NCI-H460 (cell line): ENCODE measurements at places on chromosomes 1 and 21. TPM values are rescaled to one million over a fixed set of nuclear protein-coding genes. Genes with fewer than 3 reads are reported as not detected.
A peak's percentile ranks its signal among the peaks of the same experiment; 100 is the strongest.

Gene ZNF683
- total RNA-seq: not detected in 2 replicates

Gene IVL
- total RNA-seq: not detected in 2 replicates

Gene SELENBP1
- total RNA-seq: 24.6 and 28.9 TPM in 2 replicates

Gene IARS2
- total RNA-seq: 228 and 257 TPM in 2 replicates

Gene UBL4B
- total RNA-seq: not detected in 2 replicates

Gene ATAD3C
- 0.05 and 0.06 TPM in 2 replicates for total RNA-seq

Gene DNAJC28
- 0.61 and 0.74 TPM in 2 replicates for total RNA-seq

Gene ARHGAP30
- 0.45 TPM in 1 of 2 replicates, not detected in the other for total RNA-seq

Gene ANKRD65
- total RNA-seq: 0.15 TPM in 1 of 2 replicates, not detected in the other

Gene CC2D1B
- total RNA-seq: 13.7 and 16.1 TPM in 2 replicates

Gene GPN2
- 13.5 and 19.5 TPM in 2 replicates for total RNA-seq

Gene ARHGEF10L
- total RNA-seq: 3.3 and 3.8 TPM in 2 replicates

Gene NHLH1
- total RNA-seq: 0.27 TPM in 1 of 2 replicates, not detected in the other

Gene SH2D2A
- 135 TPM in 2 replicates for total RNA-seq

Gene KRTAP12-4
- not detected in 2 replicates for total RNA-seq

GRCh38 chr1:107552781-107553180, 411.9 kb downstream of the NTNG1 start:
- no peak for DNase-seq

DNA sequence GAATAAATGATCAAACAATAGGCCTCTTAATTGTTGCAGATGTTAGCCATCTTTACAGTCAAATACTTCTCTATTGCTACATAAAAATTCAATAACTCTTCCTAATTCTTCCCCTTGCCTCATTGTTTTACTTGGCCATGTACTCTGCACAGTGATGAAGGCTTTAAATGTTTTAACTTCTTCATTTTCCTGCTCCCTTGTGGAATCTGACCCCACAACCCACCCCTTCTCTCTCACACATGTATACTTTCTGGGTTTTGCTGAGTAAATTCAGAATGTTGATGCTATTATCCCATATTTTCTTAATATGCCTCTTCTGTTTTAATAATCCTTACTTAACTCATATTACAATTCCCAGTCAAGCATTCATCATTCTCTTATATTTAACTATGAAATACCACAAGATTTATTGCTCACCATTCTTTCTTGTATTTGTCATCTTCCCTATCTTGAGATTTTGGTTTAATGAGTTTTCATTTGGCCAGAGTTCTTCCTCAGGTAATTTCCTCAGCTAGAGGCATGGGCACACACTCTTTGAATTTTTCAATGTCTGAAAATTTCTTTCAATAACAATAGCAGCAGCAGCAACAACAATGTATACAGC, 327.8 kb upstream of the USP24 start:
- DNase-seq: no peak

GRCh38 chr1:164958982-164959768, 397.3 kb downstream of the LMX1A start:
- no peak for DNase-seq

DNA sequence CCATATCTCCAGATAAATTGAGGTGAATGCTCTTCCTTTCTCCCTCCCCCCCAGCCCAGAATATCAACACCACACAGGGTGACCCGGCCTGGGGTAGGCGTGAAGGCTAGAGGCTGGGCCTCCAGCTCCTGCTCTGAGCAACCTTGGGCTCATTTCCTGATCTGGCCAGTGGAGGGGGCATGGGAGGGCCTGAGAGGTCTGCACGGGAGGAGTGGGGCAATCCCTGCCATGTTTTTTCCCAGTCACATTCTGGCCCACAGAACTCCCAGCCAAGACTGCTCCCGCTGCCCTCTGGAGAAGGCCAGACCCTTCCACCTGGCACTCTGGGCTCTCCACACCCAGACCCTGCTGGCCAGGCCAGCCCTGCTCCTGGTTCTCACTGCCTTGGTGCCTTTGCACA, 3.9 kb downstream of the CLDN19 start:
- DNase-seq: peak; percentile 30

GRCh38 chr1:46646844-46647243, 21.3 kb downstream of the ATPAF1 start:
- no peak for DNase-seq

GRCh38 chr21:25370311-25370744, 237.0 kb downstream of the MRPL39 start:
- no peak for DNase-seq

DNA sequence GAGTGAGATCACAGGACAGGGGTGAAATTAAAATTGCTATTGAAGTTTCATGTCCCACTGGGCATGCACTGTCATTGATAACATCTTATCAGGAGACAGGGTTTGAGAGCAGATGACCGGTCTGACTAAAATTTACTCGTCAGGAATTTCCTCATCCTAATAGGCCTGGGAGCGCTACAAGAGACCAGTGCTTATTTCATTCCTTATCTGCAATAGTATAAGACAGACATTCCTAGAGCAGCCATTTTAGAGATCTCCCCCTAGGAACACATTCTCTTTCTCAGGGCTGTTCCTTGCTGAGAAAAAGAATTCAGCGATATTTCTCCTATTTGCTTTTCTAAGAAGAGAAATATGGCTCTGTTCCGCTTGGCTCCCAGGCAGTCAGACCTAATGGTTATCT, 181.4 kb upstream of the ETV3 start:
- no peak for DNase-seq

DNA sequence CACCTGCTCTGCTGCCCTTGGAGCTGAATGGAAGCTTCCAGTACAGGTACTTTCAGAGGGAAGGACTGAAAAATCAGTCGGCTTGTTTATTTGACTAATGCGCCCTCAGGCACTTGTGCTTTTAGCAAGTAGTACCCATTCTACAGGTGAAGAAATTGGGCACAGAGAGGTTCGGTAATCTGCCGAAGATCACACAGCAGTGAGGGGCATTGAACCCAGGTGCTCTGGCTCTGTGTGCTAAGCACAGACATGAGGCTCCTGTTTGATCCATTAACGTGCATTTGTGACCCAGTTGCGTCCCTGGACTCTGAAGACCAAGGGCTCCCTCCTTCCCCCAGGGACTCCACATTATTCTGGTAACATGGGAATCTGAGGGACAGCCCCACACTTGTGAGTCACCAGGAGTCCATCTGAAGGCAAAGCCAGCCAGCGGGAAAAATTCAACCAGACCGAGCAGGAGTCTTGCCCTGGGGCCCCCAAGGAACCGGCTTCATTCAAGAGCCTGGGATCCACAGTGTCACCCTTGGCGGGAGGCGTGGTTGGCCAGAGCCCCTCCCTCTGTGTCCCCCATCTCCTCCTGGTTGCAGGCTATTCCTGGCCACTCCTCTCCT, 192.4 kb upstream of the ARHGEF16 start:
- no peak for DNase-seq

GRCh38 chr21:17709266-17709611, 96.5 kb upstream of the BTG3 start:
- DNase-seq: no peak

DNA sequence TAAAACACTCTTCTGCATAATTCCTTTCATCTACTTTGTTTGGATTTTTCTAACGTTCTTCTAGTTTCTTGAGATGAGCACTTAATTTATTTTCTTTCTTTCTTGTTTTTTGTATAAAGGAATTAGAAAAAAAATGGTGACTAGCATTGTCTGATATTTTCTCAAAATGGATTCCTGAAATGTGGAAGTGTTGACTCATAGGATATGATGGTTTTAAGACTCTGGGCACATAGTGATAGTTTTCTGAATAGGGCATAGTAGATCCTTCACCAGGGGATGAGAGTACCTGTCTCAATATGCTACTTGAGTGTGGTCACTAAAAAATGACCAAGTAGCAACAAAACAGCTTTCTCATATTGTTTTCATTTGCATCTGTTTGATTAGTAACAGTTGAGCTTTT, 100.9 kb downstream of the PEX14 start:
- peak; percentile 9 for DNase-seq

DNA sequence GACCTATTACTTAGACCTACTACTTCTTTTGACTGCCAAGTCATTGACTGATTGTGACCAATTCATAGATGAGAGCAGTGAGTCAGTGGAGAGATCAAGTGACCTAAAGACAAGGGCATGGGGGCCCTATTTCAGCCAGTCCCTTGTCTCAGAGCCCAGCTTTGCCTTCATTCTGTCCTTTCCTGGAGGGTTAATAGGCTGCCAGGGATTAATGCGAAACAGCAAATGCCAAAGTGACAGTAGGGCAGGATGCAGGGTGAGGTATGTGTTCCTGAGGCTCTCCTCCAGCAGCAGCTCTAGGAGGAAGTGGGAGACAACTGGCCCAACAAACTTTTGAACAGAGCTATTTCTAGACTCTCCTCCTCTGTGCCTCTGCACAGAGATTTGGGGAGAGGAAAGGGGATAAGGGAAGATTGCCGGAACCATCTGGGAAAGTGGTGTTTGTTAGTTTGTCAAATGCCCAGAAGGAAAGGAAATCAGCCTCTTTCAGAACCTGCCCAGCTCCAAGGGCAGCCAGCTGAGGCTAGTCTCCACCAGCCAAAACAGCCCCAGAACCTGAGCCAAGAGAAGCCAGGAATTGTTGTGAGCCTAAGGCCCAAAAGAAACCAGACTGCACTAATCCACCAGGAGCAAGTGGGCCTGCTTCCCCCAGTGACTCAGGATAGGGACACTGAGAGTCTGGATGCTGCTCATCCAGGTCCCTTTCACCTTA, 4.9 kb upstream of the S100A3 start:
- no peak for DNase-seq

DNA sequence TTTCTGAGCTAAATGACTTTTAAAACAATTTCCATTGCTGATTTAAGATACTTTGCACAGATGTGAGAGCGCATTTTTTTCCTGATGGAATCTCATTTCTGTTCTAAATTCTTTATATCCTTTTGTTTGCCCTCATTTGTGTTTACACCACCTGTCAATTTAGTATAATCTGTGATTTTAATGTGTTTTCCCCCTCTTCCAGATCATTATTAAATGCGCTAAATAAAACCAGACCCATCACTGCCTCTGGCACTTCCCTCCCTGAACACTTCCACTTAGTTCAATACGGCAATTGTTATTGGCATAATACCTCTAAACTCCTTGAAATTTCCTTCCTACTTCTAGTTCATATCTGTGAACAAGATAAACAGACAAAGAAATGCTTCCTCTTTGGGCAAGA, 186.9 kb upstream of the ADGRL2 start:
- no peak for DNase-seq

- no peak for DNase-seq
These were observed 49.0 kb upstream of the LRP8 start for GRCh38 chr1:53376742-53377437.

DNA sequence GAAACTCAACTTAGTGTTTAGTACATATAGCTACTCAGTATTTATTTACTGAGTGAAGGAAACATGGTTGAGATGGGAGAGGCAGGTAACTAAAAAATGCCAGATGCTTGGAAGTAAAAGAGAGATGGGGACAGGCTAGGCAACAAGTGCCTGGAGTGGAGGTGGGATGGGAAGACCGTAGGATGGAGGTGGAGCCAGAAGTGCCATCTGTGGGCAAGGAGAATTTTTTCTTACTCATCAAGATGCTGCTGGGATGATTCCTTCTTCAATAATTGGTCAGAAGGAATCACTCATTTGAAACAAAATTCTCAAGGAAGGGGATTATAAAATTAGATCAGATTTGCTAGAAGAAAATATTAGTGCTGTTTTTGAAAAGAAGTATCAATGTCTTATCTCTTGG, 72.9 kb downstream of the IFI44 start:
- DNase-seq: no peak

- DNase-seq: no peak
These were observed 37.5 kb upstream of the PLA2G2C start for GRCh38 chr1:20223551-20224419.

DNA sequence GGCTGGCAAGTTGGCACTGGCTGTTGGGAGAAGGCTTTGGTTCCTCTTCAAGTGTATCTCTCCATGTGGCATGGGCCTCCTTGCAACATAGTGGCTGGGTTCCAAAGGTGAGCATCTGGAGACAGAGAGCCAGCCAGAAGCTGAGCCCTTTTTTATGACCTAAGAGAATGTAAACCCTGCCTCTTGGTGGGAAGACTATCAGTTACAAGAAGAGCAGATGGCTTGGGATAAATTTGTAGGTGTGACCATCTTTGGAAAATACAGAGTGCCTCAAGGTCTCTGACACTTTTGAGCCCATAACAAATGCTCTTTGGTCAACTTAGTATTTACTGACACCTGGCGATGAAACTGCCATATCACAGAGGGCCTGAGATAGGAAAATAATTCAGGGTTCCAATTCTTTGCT, 31.4 kb upstream of the PRELP start:
- no peak for DNase-seq

GRCh38 chr1:177243773-177244172, 73.0 kb downstream of the BRINP2 start:
- no peak for DNase-seq

- no peak for DNase-seq
These were observed 269.7 kb downstream of the LMO4 start for GRCh38 chr1:87598429-87598828.

- no peak for DNase-seq
These were observed 1.9 kb downstream of the PLA2G2F start for GRCh38 chr1:20141001-20141400.

DNA sequence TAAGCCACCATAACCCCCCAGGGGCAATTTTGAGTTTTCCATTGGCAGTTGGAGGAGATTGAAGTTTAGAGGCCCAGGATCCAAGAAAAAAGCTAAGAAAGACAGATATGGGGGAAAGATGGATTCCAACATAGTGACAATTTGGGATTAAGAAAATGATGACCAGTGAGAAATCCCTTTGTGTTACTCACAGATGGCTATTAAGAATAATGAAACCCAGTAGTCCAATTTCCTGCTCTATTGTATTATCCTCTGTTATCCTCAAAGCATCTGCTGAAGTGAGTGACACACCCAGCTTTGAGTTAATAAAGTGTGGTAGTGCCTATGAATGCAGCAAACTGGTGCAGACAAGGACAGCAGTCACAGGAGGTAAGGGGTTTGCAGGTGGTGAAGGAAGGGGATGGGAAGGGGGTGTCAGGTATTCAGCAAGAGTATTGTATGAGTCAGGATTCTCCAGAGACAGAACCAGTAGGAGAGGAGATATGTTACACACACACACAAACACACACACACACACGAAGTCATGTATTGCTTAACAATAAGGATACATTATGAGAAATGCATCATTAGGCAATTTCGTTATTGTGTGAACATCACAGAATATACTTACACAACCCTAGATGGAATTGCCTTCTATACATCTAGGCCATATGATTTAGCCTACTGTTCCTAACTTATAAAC, 112.4 kb upstream of the VANGL1 start:
- DNase-seq: no peak

DNA sequence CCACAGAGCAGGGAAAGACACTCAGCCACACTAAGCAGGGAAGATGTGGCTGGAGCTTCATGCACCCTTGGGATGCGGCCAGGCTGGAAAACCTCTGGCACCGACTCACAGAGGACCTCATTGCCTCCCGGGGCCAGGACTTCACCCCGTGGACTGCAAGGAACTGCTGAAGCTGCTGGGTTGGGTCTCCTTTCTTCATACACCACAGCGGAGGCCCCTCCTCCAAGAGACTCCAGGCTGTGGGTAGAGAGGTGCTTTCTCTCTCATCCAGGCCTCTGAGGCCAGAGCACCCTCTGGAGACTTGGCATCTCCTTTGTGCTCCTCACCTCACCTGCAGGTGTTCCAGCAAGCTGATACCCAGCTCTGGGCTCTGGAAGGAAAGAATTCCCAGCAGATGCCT, 76.0 kb upstream of the EDN2 start:
- DNase-seq: no peak
